ENCODE measurements at places on chromosomes 7 and 10. TPM values are rescaled to one million over a fixed set of nuclear protein-coding genes. Genes with fewer than 3 reads are reported as not detected.

DNA sequence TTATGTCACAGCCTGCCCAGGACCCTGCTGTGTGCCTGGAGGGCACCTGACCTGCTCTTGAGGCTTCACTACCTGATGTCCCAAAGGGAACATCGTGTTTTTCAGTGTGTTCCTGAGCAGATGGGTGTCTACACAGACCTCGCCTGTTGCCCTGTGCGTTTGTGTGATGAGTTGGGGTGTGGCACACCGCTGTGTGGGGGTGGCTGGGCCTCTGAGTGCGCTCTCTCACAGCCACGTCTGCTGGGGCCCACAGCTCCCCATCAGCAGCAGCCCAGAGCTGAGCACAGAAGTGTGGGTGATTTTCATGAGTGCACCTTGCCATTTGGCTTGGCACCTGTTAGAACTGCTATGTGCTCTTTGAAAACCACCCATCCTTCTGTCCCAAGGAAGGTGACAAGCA, 121.5 kb downstream of the NKX6-2 start:
- no peak for DNase-seq

GRCh38 chr10:4671451-4672145, 154.4 kb upstream of the AKR1E2 start:
- DNase-seq = no peak

DNA sequence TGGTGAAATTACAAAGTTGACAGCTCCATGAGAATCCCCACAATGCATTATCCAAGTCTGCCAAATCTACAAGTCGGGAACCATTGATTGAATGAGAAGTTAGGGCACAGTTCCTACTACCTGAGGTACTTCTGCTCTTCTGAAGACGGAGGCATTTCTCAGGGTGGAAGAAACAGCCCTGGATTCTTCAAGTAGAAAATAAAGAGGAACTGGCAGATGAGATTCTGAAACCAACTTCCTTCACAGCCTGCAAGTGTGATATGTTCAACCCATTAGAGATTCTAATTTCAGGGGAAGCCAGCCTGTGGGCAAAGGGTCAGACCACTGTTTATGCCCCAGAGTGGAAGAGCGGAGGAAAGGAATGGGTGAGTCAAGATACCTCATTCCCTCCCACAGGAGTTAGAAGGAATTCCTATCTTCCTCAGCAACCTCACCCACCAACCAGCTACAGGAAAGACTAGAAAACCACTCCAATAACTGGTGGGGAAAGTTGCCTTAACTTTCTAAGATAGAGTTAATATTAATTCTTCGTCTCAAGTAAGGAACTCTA, 50.5 kb upstream of the BMPER start:
- DNase-seq = peak; percentile 82

- no peak for DNase-seq
Observed at GRCh38 chr10:96092999-96093767, 36.9 kb upstream of the ZNF518A start.

GRCh38 chr10:82245906-82246560, 371.0 kb downstream of the NRG3 start:
- DNase-seq = no peak

GRCh38 chr10:25815999-25816768, 117.8 kb upstream of the MYO3A start:
- no peak for DNase-seq

DNA sequence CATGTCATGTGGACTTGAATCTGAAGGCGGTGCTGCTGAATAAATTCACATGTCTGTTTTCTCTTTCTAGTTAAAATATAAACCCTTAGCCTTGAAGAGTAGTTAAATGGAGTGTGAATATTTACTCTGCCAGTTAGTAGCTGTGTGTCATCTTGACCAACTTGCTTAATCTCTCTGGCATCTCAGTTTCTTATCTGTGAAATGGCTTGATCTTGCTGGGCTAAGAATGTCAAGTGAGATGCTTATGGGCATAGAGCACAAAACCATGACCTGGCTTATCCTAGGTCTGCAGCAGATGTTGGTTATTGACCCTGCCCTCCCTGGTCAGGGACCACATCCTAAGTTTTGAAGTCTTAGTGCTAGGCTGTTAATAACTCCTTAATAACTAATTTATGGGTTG, 16.6 kb downstream of the ARID5B start:
- no peak for DNase-seq

- DNase-seq = no peak
Observed at GRCh38 chr7:135661311-135662122, 797 bp upstream of the STMP1 start.

- no peak for DNase-seq
Observed at GRCh38 chr7:19114551-19114855, 2.9 kb downstream of the TWIST1 start.

DNA sequence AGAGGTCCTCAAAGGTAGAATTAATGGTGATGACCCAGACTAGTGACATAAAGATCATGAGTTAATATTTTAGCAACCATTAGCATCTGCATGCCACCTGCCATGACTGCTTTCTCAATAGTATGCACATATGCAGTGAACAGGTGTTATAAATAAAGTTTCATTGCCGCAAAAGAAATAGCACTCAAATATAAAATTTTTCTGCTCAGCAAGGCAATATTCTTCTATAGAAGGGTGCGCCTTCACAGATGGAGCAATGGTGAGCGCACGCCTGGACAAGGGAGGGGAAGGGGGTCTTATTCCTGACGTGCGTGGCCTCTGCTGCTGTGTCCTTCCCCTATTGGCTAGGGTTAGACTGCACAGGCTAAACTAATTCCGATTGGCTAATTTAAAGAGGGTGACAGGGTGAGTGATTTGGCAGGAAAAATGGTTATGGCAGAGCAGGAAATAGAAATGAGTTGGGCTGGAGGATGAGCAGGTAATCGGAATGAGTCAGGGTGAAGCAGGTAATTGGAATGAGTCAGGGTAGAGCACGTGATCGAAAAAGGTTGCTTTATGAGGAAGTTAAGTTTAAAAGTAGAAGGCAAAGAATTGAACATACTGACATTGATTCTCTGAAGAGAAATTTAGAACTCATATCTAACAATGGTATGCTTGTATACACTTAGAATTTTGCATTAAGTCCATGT, 24.7 kb upstream of the TRIM24 start:
- no peak for DNase-seq

Gene GIMAP7
- 19.5 TPM for total RNA-seq

Gene MORN4
- 2.7 TPM for total RNA-seq

Gene AGMO
- 0.45 TPM for total RNA-seq
